ENCODE measurements at places on chromosomes 2 and 18.

DNA sequence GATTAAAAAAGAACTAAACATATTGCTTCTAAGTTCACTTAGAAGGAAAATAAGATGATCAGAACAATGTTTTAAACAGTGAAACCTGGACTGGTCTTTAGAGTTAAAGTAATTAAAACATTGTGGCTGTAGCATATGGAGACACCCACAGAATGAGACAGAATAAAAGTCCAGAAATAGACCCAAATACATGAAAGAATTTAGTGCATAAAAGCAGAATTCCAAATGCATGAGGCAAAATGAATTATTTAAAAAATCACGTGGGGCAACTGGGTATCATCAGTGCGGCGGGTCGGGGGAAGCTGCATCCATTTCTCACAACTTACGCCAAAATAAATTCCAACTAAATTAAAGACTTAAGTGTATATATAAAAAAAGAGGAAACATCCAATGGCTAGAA lies 12.1 kb downstream of the RNF149 start:
- no peak for DNase-seq

GRCh38 chr2:177533253-177533652 lies 140.7 kb downstream of the AGPS start:
- no peak for DNase-seq

DNA sequence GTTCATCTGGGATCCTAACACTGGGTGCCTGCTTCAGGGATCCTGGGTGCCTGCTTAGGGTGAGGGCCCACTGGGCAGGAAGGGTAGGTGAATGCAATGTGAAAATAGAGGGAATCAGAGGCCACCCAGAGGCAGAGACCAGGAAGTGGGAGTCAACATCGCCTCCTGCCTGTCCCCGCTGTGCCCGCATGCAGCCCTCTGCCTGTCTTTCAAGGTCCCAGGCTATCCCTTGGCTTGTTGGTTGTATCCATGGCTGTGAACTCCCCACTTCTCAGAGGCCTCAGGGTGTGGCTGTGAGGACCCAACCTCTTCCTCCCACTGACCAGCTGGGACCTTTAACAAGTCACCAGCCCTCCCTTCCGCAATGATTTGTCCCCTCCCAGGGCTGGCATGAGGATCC lies 26.5 kb downstream of the PSD4 start:
- DNase-seq: no peak

DNA sequence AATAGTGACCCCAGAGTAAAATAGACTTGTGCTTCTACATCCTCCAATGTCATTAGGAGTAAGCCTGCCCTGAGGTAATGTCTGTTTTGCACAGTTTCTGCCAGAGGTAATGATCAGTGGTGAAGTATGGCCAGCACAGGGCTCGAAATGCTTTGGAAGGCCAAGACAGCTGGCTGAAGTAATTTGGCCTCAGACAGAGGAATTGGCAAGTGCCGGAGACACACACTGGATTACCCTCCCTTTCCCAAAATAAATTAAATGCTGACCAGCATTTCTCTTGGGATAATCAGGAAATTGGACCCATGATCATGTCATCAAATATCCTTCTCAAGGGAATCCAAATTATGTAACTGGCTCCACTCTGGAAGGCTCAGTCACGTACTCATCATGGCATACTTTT lies 379.0 kb upstream of the CHST9 start:
- no peak for DNase-seq

- DNase-seq: no peak
Observed at GRCh38 chr2:207796585-207797350, 27.1 kb upstream of the FZD5 start.

- no peak for DNase-seq
Observed at GRCh38 chr18:58355243-58355642, 273.6 kb downstream of the ALPK2 start.

DNA sequence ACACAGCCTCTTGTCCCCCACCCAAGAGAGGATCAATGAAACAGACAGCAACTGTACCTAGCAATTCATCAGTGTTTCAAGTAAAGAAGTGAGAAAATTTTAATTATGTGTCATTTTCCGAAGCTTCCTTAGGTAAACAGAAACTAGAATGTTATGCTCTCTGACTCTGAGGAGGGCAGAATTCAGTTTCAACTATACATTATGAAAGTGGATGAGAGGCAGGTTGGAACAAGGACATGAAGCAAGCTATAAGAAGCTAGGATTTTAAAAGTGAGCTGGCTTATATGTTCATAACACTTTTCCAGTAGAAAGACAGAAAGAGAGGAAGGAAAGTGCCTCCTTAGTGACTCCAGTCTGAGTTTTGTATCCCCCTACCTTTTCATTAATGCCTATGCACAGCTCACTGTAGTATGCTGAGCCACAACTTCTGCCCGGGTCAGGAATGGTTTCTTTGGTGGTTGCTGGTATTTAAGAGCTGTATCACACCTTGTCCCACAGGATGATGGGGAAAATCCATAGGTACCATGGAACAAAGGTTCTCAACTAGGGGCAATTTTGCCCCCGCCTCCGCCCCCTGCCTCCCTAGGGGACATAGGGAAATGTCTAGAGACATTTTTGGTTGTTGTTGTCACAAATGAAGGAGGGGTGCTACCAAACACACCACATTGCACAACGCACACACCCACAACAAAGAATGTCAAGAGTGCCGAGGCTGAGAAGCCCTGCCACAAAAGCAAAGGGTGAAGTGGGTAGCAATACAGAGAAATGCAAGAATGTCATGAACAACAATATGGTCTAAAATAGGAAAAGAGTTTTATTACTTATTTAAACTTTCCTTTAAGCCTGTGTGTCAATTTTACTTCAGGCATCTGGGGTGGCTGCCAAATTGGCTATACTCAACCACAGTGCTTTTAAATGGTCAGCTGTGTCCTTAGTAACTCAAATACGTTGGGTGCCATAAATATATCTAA lies 161.0 kb upstream of the ZFP36L2 start:
- no peak for DNase-seq

DNA sequence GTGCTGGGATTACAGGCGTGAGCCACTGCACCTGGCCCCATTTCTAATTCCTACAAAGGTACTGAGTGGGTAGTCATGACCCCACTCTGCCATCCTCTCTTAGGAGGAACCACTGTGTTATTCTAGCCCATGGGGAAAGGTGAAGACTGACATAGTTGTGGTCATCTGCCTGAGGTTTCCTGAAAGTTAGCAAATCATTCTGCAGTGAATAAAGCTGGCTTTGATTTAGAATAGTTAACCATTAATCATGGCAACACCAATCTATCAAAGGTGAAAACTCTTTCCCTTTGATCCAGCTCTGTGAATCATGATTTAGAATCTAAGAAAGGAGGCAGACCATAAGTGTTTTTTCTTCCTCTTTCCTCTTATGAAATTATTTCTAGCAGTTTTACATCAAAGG lies 50.8 kb downstream of the SUMO1 start:
- no peak for DNase-seq

DNA sequence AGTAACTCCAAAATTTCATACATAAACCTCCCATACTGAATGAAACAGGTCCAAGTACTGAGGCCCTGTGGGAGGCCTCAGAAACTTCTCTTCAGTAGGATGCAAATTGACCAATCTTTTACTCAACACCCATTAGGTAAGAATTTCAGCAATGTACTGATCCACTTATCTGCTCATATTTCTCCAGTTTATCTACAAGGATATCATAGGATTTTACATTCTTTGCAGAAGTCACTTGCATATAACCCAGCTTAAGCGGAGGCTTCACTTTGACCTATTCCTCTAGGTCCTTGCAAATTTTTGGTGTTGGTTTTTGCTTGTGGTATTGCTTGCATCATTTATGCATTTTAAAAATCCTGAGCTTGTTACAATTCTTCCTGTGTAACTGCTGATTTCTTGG lies 28.8 kb upstream of the SLC3A1 start:
- DNase-seq: no peak

- DNase-seq: no peak
Observed at GRCh38 chr2:19845323-19845920, 56.4 kb downstream of the TTC32 start.

GRCh38 chr2:143816916-143817315 lies 687.7 kb downstream of the ARHGAP15 start:
- DNase-seq: no peak

DNA sequence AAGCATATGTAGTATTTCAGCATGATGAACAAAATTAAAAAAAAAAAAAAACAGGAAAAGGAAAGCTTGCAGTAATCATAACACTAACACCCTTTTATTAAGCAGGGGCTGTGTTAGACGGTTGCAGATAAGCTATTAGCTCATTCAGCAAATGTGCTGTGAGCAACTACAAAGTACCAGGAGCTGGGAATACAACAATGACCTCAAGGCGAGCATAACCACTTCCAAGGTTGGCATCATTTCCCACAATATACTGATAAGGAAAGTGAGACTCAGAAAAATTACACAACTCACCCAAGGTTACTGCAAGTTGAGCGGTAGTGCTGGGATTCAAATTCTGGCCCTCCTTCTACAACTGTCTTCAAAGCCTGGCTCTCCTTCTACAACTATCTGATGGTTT lies 38.2 kb upstream of the ACTR3 start:
- no peak for DNase-seq

- DNase-seq: no peak
Observed at GRCh38 chr2:190361572-190361971, 18.2 kb downstream of the INPP1 start.

DNA sequence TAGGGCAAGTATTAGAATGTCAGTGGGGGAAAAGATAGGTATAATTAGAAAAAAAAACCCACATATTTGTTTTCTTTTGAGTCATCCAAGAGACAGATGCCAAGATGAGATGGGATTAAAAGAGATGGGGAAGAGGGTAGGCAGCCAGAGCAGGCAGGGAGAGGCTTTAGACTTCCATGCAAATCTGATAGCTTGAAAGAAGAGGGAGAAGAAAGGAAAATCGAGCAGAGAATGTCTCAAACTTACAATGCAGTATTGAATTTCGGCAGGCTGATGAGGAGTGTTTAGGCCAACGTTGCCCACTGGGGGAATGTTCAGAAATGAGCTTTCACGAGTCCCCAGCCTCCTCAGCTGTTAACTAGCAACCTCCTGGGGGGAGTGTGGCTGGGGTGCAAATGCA lies 91.3 kb downstream of the SPATS2L start:
- no peak for DNase-seq

GRCh38 chr2:71725836-71726235 lies 272.5 kb downstream of the DYSF start:
- no peak for DNase-seq

Measured in KG1 (cell line).